Cardiac septum (tissue), 1 donor: ENCODE measurements at places on chromosomes 1 and 21.

DNA sequence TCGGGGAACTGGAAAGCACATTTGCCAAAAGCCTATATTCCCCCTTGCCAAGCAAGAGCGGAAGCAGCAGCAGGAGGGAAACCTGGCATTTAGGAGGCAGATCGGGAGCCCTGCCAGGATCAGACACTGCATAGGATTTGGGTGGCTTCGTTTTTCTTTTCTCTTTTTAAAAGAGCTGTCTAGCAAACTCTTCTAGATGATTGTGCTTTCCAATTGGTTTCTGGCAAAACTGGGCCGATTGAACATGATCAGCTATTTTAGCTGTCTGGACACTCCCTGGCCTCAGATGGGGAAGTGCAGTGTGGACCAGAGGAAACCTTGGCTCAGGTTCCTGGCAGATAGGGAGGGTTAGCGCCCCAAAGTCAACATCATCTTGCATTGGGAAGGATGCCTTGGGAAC is 414.0 kb upstream of the KAZN start:
- no peak for DNase-seq

DNA sequence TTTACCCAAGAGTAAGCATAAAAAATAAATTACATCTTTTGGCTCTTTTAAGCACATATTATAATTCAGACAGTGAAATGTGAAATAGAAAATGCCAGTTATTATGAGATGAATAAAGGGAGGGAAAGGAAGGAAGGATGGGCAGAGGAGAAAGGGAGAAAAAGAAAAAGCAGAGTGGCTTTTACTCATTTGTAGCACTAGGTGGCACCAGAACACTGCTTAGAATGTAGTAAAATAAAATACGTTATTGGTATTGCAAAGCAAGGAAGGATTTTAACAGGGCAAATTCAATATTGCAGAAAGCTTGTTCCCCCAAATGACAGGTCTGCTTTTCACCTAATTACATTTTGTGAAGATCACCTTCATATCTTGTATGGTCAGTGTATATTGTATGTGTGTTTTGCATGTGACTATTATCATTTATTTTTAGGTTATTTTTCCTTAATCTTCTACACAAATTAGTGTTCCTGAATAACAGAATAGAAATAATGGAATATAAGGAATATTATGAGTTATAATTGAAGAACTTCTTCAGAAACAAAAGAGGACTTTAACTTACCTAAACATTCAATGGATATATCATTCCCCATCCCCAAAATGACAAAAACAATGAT is 9.1 kb upstream of the PCNX2 start:
- no peak for DNase-seq

DNA sequence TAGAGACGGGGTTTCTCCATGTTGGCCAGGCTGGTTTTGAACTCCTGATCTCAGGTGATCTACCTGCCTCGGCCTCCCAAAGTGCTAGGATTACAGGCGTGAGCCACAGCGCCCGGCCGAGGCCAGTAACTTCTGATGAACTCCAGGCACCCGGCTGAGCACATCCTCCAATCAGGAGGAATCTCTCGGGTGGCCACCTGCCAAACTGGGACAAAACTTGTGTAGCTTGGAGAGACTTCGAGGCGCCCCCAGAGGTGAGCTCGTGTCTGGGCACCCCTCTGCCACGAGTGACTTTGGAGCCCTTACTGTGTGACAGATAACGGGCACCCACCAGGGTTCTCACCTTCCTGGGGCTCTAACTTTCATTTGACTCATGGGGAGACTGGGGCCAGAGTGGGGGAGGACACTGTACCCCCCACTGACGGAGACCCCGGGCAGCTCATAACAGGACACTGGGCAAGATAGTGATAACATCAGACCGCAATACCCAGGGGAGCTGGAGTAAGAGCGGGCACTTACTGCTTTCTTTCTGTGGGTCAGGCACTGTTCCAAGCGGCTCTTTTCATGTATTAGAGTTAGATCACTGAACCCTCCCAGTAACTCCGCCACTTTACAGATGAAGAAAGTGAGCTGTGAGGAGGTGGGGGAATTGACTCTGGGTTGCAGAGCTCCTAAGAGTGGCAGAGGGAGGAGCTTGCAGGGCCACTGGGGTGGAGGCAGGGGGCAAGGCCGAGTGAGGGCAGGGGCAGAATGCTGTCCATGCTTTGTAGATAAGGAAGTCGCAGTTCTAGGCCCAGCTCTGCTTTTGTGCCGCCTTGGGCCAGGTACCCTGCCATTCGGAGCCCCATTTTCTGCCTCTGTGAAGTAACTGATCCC is 1.9 kb upstream of the PADI2 start:
- peak; percentile 71 for DNase-seq

GRCh38 chr1:2050793-2051682 is 827 bp downstream of the PRKCZ start:
- no peak for DNase-seq

DNA sequence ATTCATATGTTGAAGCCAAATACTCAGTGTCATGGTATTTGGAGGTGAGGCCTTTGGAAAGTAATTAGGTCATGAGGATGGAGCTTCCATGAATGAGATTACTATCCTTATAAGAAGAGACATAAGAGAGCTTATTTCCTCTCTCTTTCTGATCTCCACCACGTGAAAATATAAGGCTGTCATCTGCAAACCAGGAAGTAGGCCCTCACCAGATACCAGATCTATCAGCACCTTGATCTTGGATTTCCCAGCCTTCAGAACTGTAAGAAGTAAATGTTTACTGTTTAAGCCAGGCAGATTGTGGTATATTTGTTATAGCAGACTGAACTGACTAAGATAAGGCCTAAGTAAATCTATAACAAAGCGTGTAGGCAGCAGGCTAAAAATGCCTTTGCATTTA is 25.3 kb downstream of the RBM11 start:
- DNase-seq, result no peak

- no peak for DNase-seq
Measured at GRCh38 chr1:156693848-156694689, 11.3 kb downstream of the CRABP2 start.

GRCh38 chr1:26361605-26362122 is 7.7 kb upstream of the CRYBG2 start:
- DNase-seq, result no peak

GRCh38 chr1:16122916-16123315 is 33.0 kb downstream of the EPHA2 start:
- DNase-seq, result no peak

GRCh38 chr1:4652631-4653327 is 1.6 kb upstream of the AJAP1 start:
- no peak for DNase-seq

DNA sequence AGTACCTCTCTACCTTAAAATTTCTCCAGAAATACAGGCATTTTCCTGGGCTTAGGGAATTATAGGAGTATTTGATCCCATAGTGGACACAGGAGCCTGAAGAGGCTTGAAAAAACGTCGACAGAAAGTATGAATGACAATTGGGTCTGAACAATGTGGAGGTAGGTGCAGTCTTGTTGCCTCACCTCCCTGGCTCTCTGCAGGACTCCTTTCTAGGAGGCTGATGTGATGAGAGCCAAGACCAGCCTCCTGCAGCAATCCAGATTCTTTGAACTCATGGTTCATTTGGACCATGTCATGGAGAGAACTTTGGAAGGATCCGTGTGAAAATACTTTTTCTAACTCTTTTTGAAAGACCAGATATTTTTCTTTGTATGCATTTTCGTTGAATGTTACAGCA is 50.5 kb upstream of the MTF2 start:
- no peak for DNase-seq

GRCh38 chr21:17858747-17859146 is 39.6 kb upstream of the C21orf91 start:
- DNase-seq, result no peak

- no peak for DNase-seq
Measured at GRCh38 chr1:58981392-58981791, 197.5 kb upstream of the JUN start.

DNA sequence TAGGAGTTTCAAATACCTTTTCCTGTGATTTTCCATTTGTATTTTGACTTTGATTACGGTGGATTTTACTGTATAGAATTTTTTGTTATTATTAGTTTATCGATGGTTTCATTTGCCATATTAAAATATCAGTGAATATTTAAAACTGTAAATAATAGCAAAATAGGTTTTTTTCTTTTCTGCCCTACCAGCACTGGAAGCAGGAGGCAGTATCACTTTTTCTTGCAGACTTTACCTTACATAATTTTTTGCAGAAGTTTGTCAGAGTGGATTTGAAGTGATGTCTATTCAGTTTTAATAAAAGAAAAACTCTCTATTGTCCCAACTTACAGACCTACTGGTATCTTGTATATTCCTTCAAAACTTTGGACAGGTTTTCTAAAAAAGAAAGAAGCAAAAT is 213.6 kb downstream of the CENPF start:
- DNase-seq, result no peak

DNA sequence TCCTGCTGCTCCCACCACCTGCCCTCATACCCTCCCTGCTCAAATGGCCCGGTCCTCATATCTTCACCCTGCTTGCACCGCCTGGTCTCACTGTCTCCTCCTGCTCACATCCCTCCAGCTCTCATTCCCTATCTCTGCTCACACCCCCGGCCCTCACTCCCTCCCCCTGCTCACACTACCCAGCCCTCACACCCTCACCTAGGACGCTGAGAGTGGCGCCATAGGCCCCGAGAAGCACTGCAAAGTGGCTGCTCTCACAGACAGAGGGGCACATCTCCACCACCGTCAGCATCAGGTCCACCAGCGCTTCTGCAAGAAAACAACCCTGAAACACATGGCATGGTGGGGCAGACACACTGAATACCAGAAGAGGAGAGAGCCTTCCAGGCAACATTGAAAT is 38.6 kb downstream of the MRAP start:
- DNase-seq, result peak; percentile 61

- no peak for DNase-seq
Measured at GRCh38 chr1:235679005-235679404, 29.4 kb upstream of the GNG4 start.

DNA sequence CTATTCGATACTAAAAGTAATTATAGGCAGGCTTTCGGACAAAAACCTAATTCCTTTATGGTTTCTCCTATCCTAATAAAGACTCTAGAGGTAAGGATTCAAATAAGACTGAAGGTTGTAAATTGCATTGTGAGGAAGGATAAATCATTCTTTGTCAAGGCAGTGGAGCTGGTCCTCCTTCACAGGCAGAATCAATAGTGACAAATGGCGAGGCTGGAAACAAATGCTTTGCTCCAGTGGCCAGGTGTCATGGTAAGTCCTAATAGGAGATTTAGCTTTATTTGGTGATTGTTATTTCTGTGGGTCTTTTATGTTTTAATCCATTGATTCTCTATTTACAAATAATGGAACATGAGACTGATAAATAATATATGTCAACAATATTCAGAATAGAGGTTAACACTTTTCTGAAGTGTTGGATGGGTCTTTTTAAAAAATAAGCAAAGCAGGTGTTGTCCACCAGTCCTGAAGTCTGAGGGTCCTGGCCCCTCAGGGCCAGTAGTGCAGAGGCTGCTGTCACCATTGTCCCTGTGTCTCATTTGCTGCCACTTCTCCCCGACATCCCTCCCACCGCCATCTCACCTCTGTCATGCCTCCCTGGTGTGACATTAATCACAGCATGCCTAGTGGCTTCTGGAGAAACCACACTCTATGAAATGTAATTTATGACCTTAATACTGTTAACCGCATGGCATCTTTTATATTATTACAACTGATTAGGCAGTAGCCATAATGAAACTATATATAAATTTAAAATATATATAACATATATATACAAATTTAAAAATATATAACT is 120.9 kb upstream of the MAGI3 start:
- no peak for DNase-seq
